ENCODE measurements at places on chromosomes 5 and 9. TPM values are rescaled to one million over a fixed set of nuclear protein-coding genes. Genes with fewer than 3 reads are reported as not detected.

The OR1Q1 gene
- not detected for total RNA-seq

The GDF9 gene
- total RNA-seq: not detected

The ZNF300 gene
- 9.6 TPM for total RNA-seq

- DNase-seq: no peak
These were observed 41.2 kb downstream of the THBS4 start for GRCh38 chr5:80076131-80077050.

GRCh38 chr5:310941-311434 lies 10.5 kb upstream of the AHRR start:
- DNase-seq: peak; percentile 88

DNA sequence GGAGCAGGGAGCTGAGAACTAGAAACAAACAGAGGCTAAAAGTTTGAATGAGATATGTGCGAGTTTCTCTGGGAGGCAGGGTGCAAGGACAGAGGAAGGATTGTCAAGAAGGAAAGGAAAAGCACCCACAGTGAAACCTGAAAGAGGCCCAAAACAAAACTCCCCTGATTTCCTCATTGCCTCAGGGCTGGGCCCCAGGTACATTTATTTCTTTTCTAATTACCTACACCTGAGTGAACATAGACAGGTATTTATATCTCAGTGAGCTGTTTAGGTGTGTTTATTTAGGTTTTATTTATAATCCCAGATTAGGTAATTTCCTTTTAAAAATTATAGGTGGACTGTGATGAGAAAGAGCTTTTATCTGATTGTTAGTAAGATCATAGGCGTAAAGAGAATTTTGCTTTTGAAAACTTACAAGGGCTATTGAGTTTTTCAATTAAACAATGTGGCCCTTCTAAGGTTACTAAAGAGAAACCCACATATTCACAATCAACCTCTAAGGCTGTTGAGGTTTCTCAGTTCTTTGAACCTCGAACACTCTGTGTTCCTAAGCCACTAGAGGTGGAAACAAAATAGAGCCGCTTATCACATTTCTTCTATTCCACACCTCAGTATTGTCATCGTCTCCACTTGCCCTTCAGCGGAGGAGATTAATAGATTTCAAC lies 344.8 kb downstream of the ZNF608 start:
- no peak for DNase-seq

- no peak for DNase-seq
These were observed 5.1 kb upstream of the ERAP1 start for GRCh38 chr5:96812851-96813250.

Data from endothelial cell of umbilical vein (primary cell).